ENCODE measurements at places on chromosomes 2 and 18.
A peak's percentile ranks its signal among the peaks of the same experiment; 100 is the strongest.

DNA sequence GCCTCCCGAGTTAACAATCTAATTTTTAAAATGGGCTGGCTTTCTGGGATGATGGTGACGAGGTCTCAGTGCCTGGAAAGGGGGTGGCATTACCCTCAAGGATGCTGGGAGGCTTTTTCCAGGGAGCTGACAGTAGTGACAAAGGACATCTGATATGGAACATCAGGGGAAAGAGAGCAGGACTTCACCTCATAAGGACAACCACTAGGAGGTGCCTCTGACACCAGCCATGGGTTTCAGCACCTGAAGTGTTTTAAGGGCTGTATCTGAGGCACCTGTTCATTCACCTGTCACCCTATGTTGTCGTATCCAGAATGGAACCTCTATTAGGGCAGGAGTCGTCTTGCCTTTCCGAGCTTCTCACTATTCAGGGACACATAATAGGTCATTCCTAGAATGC, 10.8 kb downstream of the IL36B start:
- DNase-seq: no peak

DNA sequence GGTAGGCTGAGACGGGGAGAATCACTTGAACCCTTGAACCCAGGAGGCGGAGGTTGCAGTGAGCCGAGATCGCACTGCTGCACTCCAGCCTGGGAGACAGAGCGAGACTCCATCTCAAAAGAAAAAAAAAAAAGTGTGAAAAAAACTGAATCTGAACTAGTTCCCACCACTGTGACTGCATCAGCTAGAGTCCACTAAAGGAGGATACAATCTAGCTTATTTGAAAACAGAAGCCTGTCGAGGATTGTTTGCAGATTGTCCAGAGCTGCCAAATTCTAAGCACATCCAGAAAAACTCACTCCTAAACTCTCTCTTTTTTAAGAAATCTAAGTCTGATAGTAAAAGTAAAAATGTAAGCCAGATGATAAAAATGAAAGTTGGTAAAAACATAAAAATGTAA, 10.6 kb downstream of the GFPT1 start:
- no peak for DNase-seq

DNA sequence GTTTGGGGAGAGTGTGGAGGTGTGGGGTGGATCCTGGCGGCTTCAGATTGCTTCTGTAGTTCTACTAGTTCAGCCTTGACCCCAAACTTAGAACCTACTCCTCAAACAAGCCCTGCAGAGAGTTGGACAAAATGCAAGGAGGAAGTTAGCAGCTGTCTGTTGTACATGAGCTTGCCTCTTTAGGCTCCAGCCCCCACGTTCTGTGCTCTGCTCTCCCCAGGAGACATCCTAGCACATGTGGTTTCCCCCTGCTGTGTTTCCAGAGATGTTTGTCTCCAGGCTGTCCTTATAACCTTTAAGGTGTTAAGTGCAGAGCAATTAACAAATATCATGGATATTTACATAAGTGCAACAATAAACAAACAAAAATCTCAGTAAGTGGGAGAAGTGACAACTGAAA, 111.1 kb downstream of the ACOXL start:
- DNase-seq: no peak

DNA sequence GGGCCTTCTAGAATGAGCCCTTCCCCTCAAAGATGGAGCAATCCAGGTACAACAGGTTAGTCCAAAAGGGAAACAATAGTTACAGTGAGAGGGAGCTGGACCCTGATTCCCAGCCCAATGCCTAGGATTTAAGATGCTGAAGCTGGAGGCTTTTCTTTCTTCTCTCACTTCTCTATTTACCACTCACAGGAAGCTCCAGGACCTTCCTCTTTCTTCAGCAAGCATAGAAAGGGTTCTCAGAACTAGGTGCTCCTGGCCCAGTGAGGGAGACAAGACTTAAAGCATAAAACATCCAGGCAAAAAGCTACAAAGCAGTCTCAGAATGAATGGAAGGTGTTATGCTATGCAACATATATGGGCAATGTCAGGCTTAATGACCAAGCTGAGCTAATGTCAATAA, 279.0 kb downstream of the SRBD1 start:
- no peak for DNase-seq

DNA sequence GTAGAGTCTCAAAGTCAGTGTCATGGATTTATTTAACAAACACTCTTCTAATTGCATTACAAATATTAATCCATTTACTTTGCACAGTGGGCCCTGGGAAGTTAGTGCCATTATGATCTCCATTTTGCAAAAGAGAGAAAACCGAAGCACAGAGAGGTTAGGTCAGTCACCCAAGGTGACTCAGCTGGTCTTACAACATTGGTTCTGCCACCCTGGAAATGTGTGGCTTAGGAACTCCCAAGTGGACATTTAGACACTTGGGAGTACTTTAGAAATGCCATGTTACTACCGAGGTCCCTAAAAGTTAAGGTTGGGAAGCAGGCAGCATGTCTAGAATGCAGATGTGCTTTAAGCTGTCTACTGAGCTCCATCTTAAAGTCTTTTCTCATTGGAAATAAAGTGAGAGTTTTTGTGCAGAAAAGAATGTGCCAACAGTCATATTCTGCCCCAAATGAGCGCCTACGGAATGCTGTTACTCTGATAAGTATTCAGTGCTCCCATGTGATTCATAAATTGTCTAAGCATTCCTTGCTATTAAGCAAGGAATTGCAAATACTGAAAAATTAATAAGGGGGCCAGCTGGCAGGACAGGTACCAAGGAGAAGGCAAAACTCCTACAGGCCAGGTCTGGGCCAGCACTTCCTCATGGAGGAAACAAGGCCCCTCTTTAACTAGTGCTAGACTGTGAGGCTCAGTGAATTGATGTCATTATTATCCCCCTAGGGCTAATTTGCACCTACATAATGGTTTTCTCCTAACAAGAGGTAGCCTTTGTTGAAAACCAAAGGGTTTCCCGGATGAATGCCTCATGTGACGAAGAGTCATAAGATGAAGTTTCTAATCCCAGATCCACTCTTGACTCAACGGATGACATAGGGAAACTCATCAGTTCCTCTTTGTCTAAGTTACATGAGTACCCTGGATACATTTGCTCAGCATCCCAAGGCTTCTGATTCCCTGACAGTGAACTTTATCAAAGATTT, 16.3 kb downstream of the NRP2 start:
- DNase-seq: no peak

GRCh38 chr2:162919111-162919510, 80.5 kb upstream of the KCNH7 start:
- DNase-seq: no peak

GRCh38 chr2:12094134-12094533, 347.7 kb downstream of the LPIN1 start:
- DNase-seq: no peak

DNA sequence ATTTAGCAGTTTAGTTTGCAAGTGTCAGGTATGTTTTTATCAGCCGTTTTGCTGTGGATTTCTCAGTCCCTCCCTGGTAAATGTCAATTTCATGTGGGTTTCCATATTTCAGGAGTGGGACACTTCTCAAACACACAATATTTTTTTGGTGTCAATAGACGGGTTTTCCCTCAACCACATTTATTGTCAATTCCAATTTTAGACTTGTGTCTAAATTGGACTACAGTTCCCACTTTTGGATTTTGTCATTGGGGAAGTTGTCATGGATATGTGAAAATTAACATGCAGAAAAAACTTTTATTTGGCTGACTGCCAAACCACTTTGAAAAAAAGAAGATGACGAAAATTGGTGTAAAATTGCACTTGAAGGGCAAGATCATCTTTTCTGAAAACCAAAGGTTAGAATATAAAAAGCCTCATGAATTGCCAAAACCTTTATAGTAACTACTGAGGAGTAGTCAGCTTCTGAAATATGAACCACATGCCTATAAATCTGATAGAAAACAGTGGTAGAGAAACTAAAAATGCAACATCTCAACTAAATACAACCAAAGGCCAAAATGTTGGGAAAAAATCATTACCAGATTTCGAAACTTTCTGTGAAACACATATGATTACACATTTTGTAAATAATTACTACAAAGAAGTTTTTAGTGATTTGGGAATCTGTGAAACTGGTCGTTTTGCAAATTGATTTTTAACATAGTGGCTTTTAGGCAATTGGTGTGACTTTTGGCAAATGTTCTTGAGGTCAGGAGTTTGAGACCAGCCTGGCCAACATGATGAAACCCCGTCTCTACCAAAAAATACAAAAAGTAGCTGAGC, 106.4 kb downstream of the BCL2L11 start:
- no peak for DNase-seq

GRCh38 chr18:8750954-8751415, 45.6 kb downstream of the MTCL1 start:
- DNase-seq: no peak

GRCh38 chr2:143284087-143284675, 155.0 kb downstream of the ARHGAP15 start:
- peak; percentile 62 for DNase-seq

DNA sequence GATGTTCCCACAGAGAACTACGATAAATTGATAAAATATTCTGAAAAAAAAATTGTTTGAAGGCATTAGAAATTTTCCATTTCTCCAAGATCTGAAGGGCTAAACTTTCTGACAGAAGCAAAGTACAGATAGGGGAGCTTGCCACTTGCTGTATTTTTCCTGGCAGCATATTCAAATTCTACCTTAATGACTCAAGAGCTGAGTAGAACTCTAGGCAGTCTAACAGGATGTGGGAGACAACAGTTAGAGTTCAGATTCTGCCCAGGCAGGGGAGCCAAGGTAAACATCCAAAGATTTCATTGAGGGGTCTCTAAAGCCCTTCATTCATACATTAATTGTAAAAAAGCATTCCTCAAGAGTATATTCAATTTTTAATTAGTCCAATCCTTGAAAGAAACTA, 46.0 kb upstream of the RIT2 start:
- DNase-seq: no peak

GRCh38 chr2:31328026-31328425, 86.5 kb downstream of the XDH start:
- no peak for DNase-seq
